ENCODE measurements at places on chromosomes 11 and 22.

DNA sequence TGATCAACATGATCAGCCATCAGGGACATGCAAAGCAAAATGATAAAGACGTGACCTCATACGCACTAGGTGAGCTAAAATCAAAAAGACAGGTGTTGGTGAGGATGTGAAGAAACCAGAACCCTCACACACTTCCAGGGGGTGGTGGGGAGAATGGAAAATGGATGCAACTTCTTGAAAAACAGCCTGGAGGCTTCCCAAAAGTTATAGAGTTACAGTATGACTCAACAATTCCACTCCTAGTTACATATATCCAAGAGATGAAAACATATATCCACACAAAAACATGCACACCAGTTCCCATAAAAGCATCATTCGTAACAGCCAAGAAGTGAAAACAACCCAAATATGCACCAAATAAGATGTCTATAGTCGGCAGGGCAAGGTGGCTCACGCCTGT lies 42.1 kb upstream of the APLNR start:
- no peak for DNase-seq

DNA sequence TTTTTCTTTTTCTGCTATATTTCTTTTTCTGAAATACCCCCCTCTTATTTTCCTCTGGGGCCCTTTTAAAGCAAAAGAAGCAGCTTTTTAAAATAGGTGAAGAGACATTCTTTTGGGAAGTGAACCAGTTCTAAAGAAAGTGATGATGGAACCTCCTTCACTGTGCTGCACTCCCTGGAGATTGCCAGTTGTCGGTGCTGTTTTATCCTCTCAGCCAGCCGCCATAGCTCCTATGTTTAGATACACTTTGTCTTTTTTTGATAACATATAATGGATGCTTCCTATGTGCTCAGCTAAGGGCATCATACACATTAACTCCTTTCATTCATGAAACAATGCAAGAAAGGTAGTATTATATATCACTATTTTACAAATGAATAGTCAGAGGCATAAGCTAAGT lies 14.0 kb downstream of the CFAP300 start:
- no peak for DNase-seq

- no peak for DNase-seq
These were observed 720 bp upstream of the MED17 start for GRCh38 chr11:93783362-93783761.

DNA sequence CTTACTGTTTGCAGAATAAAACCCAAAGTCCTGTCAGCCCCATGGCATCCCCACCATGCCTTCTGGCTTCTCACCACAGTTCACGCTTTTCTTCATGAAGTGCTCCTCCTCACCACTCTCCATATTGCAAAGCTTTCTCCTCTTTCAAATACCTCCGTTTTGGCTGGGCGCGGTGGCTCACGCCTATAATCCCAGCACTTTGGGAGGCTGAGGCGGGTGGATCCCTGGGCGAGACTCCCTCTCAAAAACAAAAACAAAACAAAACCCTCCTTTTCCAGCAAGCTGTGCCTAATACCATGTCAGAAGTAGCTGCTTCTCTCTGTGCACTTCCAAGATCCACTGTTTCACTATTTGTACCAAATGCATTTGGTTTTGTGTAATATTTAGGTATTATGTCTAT lies 6.7 kb downstream of the BACE1 start:
- DNase-seq: no peak

- DNase-seq: no peak
These were observed 67.6 kb downstream of the BLID start for GRCh38 chr11:122048401-122048800.

GRCh38 chr11:115054570-115055538 lies 376.5 kb downstream of the NXPE2 start:
- DNase-seq: no peak

- DNase-seq: no peak
These were observed 39.3 kb downstream of the KREMEN1 start for GRCh38 chr22:29112121-29112520.

DNA sequence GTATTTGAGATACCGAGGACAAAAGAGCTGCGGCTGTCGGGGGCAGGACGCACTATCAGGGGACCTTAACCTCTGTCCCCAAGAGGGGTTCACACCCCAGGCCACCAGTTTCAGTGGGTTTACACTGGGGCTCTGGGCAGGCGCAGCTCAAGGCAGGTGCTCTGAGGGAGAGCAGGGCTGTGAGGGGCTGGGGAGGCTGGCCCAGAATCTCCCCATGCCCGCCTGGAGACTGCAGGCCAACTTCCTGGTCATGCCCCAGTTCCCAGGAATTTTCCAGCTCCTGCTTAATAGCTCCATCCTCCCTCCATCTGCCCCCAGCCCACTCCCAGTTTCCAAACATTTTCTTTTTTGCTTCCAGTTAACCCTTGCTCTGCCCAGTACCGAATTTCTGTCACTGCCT lies 7.6 kb upstream of the PGA3 start:
- no peak for DNase-seq

DNA sequence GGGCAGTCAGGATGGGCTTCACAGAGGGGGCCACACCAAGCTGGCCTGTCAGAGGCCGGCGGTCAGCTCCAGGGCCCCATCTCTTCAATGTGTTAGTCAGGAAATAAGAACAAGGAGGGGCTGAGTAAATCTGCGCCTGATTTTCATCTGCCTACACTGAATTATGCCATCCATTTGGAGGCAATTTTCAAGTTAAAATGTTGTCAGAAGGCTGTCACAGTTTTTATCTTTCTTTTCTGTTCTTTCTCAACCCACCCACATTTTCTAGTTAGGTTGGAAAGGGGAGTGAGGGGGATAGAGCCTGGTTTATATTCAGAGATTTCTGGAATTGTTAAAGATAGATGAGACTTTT lies 18.8 kb downstream of the ADORA2A start:
- no peak for DNase-seq

DNA sequence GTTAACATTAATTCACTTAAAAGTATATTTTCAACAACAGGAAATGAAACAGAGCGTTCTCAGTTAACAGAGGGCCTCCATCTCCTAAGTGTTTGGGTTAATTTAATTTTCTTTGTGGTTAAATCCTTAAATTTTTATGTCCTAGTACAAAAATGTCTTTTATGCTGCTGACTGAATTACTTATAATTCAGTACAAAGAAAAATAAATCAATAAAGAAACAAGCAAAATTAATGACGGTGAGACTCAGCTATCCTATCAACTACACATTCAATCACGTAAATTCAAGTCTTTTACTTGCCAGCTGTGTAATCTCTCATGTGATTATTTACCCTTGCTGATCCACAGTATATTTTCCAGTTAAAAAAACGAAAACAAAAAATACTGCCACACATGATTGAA lies 81.4 kb downstream of the BBOX1 start:
- DNase-seq: no peak

DNA sequence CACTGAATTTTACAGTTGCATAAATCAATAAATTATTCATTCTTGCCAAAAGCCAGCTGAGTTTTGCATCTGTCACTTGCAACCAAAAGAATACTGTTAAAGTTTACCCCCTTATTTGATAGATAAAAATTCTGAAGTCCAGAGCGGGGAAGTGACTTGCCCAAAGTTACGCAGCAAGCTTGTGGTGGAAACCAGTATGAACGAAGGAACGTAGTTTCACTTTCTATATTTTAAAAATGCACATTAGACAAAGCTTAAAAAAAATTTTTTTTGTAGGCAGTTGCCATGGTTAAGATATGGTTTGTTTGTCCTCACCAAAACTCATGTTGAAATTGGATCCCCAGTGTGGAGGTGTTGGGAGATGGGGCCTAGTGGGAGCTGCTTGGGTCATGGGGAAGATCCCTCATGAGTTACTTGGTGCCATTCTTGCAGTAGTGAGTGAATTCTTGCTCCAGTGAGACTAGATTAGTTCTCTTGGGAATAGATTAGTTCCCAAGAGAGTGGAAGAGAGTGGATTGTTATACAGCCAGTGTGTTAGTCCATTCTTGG lies 46.3 kb upstream of the SEZ6L start:
- no peak for DNase-seq

DNA sequence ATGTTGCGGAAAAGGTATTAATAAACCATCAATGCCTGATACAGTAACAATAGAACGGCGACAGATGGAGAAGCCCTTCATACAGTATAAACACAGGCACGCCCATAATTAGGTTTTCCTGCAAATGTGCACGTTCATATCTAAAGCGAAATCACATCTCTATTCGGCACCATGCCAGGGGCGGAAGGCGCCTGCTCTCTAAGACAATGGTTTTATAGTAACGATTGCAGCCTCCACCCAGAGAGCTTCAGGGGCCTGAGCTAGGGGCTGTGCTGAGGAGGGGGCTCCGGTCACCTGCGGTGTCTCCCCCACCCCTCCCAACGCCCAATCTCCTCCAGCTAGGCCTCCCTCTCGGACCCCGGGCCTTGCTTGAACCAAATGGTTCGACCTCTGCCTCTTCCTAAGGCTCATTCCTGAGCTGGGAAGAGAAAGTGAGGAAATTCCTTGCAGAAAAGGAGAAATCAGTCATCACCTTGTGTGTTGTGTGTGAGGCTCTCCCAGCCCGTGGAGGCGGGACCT lies 9.6 kb downstream of the KRTAP5-5 start:
- no peak for DNase-seq

GRCh38 chr11:119685111-119685746 lies 43.8 kb downstream of the NECTIN1 start:
- no peak for DNase-seq

DNA sequence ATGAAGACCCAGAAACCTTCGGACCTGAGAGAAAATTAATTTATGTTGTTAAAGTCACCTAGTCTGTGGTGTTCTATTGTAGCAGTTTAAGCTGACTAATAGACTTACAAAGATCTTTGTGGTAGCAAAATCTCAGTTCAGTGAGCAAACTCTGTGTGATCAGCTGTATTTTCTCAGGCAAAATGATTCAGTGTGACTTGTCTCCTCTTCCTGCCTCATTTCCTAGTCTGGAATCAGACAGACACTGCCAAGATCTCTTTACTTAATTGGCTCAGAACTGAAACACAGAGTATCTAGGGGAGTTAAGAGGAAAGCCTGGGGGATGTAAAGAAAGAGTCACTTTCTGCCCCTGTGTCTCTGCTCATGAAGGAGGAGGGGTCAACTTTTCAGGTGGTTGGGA lies 564.7 kb downstream of the KCNA4 start:
- no peak for DNase-seq

GRCh38 chr11:27287205-27287604 lies 75.8 kb downstream of the CCDC34 start:
- no peak for DNase-seq

GRCh38 chr11:73962101-73962705 lies 11.4 kb downstream of the DNAJB13 start:
- no peak for DNase-seq

DNA sequence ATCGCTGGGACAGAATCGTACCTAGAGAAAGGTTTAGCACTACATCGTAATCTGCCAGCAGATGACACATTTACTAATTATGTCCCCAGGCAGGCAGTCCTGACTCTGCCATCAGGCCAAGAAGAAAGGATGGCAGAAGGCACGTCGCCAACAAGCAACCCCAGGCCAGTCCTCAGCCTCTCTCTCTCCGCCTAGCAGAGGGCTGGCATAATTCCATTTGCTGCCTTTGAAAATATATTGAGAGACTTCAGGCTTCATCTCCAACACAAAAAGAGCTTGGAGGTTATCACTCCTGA lies 1517.0 kb downstream of the TBC1D22A start:
- DNase-seq: no peak

DNA sequence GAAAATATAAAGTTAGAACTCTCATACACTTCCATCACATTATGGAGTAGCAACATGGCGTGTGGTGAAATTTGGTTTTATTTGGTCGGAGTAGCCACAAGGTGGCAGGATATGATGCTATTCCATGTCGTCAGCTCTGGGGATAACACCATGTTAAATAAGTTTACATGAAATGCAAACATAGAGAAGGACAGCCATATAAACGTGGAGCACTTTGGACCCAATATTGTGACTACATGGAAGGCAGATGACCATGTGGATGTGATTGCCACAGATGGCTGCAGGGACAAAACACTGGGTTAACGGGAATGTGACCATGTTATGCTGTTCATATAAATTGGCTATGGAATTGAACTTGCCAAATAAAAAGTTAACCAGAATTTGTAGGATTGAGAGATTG lies 21.0 kb downstream of the OR5M11 start:
- DNase-seq: no peak

DNA sequence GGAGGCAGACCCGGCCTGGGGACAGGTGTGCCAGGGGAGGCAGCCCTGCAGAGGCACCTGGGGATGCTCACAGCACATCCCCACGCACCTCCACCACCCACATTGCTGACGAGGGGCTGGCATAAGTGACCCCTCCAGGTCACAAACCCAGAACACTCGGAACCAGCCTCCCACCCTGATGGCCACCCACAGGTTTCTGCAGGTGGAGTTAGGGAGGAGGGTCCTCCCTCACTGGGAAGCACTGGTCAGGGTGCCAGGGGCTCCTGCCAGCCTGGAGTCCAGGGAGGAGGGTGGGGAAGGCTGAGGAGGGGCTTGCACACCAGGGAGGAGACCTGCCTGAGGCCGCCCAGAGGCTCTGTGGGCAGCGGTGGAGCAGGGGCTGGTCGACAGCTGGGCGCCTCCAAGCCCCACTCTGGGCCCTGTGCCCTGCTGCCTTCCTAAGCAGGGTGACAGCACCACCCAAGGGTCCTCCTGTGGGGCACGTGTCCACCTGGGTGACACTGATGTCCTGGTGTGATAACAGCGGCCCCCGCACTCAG lies 51.0 kb upstream of the CARS1 start:
- no peak for DNase-seq

- no peak for DNase-seq
These were observed 65.3 kb upstream of the MS4A8 start for GRCh38 chr11:60634126-60634525.

DNA sequence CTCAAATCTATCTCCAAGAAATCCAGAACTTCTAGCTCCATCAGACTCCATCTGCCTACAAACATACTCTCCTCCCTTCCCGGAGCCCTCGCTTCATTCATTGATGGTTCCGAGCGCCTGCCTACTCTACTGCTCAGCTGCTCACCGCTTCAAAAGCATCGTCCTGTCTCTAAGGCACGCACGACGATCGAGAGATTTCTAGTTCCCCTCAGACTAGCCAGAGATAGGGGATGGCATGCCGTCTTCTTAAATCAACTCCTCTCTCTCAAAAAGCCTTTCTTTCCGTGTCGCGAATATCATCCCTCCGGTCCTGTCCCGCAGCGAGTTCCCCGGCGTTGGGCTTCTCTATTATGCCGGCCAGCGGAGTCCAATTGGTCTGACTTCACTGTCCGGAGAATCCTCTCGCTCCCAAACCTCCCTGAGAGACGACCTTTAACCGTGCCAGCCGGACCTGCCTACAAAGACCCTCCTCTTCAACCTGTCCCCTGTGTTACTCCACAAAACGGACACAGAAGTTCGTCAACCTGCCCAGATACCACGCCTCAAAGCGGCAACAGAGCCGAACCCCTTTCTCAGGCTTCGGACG lies 592 bp downstream of the EEF1G start:
- DNase-seq: peak; percentile 6

DNA sequence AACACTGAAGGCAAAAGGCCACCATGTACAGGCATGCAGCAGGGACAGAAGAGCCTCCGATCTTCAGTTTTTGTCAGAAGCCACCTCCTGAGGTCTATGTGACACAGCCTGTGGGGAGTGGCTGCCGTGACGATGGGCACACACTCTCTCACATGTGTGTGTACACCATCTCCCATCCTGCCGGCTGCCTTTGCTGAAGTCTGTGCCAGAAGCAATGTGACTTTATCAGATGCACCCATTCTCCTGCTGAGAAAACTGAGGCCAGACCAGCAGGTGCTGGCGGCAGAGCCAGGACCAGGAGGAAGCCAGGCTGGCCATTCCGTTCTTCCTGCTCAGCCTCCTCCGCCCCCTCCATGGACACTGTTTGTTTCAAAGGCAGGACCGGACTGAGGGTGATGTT lies 16.7 kb downstream of the SHANK2 start:
- no peak for DNase-seq

All from CD4-positive, alpha-beta T cell treated with Interferon gamma for 1 hour (primary cell).